ENCODE measurements at places on chromosomes 5 and 9.

DNA sequence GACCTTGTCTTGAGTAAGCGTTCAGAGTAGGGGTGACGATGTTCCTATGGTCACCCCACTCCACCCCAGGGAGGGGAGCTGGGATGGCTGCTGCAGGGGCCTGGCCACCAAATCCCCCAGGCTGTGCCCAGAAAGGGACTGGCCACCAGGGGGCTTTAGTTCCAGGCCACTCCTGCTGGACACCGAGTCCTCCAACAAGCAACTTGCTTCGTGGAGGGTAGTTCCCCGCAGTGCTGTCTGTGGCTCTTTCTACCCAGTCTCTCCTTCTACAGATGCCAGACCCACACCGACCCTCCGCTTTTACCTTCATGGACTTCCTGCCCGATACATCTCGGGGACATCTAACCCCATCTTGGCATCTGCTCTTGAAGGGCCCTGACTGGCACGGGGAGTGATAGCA lies 35.7 kb upstream of the GABRP start:
- DNase-seq = no peak

- DNase-seq = no peak
Observed at GRCh38 chr9:99828054-99828416, 6.3 kb downstream of the NR4A3 start.

DNA sequence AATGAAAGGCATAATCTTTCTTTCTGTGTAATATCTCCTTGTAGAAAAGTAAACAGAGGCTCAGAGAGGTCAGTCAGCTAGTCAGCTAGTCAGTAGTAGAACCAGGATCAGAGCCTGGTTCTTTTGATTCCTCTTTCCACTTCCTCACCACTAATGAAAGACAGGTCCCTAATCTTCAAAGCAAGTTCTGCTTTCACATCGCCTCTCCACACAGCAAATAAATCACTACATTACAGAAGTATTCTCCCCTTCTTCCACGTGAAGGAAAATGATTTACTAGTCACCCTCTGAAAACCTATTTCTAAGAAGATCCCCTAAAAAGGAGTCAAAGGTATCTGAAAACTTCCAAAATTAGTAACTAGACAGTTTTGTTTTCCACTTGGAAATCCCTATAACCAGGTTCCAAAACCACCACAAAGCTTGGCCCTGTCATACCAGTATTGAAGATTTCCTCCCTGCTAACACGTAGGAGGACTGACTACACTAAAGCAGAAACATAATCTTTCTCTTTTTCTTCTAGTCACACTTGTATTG lies 140.5 kb upstream of the TARS1 start:
- no peak for DNase-seq

DNA sequence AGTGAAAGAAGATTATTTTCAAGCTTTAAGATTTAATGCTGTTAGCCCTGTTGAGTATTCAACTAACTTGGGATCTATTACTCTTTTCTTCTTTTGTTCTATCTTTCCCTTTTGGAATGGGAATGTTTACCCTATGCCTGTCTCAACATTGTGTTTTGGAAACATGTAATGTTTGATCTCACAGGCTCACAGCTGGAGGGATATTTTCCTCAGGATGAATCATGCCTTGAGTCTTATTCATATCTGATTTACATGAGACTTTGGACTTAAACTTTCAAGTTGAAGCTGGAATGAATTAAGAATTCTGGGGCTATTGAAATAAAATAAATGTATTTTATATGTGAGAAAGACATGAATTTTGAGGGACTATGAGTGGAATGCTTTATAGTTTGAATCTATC lies 607.8 kb upstream of the PTGER4 start:
- peak; percentile 39 for DNase-seq

- DNase-seq = no peak
Observed at GRCh38 chr5:173246135-173246495, 11.1 kb upstream of the NKX2-5 start.

DNA sequence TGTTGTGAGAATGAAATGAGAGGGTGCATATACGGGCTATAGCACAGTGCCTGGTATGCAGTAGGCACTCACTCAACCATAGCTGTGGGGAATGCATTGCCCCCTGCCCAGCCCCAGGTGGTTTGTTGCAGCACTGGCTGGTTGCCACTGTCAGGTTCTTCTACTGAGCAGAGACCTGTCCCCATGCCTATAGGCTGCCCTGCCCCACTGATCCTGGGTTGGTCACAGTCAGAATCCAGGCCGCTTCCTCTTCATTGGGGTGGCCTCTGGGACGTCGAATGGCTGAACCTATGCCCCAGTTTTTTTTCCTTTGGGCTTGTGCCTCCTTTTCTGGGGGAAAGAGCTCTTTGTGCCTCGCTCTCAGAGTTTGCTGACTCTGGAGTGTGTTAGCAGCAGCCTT lies 74.6 kb downstream of the RGS3 start:
- no peak for DNase-seq

DNA sequence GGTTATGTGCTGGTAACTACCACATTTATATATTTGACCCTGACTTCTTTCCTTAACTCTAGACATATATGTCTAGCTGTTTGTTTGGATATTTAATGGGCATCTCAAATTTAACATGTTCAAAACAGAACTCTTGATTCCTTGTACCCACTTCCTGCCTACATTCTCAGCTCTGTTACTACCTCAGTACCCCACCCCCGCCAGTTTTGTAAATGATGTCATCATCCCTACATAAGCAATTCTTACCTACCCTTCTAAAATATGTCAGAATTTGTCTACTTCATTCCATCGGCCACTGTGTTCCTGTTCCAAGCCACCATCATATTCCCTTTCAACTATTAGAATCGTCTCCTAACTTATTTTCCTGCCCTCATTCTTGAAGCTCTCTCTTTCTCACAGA lies 4.8 kb downstream of the RAD50 start:
- DNase-seq = peak; percentile 64

DNA sequence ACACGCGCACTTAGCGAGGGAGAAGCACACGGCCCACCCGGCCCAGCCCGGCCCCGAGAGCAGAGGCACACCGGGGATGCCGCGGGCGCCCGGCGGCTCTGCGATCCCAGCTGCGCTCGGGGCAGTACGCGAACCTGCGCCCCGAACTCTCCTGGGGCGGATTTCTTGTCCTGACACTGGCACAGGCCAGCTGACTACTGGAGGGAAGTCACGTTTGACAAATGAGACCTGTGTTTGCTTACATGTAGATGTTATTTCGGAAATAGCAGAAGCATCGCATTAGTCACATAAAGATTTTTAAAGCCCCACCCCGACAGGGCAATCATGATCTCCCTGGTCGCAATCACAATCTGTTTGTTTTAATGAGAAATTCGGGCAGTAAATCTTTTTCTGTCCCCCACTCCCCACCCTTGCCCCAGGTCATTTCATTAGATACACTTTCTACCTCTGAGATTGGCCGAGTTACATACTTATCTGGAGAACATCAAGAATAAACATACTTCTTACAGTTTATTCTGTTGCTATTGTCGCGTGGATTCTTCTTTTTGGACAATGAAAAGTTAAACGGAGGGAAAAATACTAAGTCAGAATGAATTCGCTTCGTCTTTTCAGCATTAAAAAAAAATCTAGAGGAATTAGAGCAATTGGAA lies 518.9 kb downstream of the CTNND2 start:
- peak; percentile 9 for DNase-seq

DNA sequence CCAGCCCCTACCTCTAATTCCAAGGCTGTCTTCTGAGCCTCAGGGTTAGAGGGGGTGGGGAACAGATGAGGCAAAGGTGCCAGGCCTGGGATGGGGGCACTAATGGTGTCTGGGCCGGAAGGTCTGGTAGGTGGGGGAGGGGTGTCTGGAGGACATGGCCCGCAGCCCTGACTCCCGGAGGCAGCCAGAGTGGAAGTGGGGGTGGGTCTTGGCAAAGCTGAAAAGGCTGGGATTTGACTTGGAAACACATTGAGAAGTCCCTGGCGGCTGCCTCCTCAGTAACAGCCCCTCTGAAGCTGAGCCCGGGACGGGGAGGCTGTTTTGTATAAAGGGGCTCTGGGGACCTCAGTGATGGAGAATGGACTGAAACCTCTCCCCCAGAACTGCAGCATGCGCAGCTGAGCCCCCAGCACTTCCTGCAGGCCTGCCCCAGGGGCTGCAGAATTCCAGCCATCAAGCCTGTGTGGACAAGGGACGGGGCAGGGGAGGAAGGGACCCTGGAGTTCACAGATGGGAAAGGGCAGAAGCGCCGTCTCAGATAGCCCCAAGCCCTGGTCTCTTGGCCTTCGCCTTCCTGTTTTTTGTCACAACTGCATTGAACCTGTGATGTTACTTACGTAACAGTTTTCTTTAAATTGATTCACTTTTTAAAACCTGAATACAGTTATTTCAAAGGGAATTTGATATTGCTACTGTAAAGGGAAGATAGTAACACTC lies 49.3 kb upstream of the SYNPO start:
- no peak for DNase-seq

DNA sequence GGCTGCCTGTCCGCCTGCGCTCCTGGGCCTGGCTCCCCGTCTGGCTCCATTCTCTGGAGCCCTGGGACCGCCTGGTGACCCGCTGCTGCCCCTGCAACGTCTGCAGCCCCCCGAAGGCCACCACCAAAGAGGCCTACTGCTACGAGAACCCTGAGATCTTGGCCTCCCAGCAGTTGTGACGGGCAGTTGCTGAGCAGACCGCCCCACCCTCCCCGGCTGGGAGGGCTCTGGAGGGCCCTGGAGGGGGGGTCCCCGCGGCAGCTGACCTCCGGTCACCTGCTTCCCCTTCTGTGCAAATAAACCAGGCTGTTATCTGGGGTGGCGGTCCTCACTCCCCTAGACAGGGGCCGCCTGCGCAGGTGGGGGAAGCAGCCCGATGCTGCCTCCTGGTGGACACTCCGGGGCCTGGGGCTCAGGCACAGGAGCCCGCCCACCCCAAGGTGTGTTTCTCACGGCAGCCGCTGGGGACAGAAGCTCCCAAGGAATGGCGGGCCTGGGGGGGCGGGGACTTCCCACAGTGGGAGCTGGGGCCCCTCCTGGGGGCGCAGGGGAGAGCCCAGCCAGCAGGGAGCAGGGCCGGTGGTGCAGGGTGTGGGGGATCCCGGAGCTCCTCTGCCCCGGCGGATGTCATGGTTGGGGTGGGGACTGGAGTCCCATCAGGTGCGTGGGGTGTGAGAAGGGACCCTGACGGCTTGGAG lies 4.7 kb upstream of the TUBB4B start:
- peak; percentile 82 for DNase-seq

GRCh38 chr9:124834591-124834990 lies 18.7 kb upstream of the WDR38 start:
- peak; percentile 94 for DNase-seq

GRCh38 chr5:112445626-112446350 lies 26.7 kb upstream of the EPB41L4A start:
- DNase-seq = no peak

DNA sequence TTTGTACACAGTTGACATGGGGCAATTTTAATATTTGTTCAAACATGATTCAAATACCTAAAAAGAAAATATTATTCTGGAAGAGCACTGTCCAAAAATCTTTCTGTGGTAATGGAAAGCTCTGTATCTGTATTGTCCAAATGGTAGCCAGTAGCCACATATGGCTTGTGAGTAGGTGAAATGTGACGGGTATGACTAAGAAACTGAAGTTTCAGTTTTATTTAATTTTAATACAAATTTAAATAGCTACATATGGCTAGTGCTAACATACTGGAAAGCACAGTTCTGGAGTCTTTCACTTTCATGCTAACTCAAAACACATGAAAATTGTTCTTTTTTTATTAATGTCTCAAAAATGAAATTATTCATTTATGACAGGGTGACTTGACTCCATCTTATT lies 132.6 kb downstream of the PLK2 start:
- DNase-seq = no peak

- DNase-seq = peak; percentile 45
Observed at GRCh38 chr5:146340260-146341081, 1.8 kb downstream of the POU4F3 start.

- no peak for DNase-seq
Observed at GRCh38 chr5:36815871-36816270, 60.7 kb upstream of the NIPBL start.

DNA sequence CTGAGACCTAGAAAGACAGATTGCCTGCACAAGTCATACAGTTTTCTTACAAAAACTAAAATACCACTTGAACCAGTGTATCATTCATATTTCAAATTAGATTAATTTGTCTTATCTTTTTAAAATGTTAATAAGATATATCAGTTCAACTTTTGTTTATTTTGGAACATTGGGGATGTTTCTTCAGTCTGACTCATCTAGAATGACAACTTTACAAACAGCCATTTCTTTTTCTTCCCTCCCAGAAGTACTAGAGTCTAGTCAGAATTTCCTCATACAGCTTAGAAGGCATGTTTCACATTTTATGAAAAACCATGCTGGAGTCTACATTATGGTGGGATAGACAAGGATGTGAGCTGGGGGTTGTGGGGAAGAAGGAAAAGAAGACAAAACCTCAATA lies 262.5 kb downstream of the NFIB start:
- DNase-seq = no peak

- peak; percentile 67 for DNase-seq
Observed at GRCh38 chr5:1174122-1174936, 27.1 kb upstream of the SLC6A19 start.

GRCh38 chr5:168932400-168933189 lies 353.4 kb upstream of the PANK3 start:
- no peak for DNase-seq

DNA sequence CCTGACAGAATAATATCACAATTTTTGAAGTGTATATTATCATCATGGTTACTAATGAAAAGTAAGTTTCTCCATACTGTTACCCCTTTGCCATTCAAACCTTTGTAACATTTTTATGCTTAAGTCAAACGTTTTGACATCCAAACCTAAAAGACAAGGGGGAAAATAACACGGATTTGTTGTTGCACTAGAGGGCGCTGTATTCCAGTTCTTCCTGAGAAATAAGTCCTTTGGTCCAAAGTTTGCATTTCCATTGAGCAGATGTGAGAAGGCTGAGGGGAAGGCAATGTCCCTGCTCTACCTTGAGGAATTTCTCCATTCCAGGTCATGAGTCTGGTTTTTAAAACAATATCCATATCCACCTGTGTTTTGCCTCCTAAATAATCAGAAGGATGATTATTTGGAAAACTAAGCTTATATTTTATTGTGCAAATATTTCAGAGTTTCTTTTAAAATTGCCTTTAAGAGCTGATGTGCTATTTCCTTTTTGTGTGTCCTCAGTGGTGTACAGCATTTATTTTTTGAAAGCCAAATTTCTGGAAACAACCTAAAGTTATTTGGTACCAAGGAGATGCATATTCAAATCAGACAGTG lies 9.7 kb downstream of the LECT2 start:
- DNase-seq = peak; percentile 80

GRCh38 chr9:28378231-28378630 lies 805.0 kb upstream of the C9orf72 start:
- DNase-seq = no peak

GRCh38 chr5:159209438-159210209 lies at the start of gene RNF145:
Gene RNF145 (minus strand): TSS chr5:159209553. CDS start chr5:159203617, 5,936 bp downstream.
- peak; percentile 89 for DNase-seq

DNA sequence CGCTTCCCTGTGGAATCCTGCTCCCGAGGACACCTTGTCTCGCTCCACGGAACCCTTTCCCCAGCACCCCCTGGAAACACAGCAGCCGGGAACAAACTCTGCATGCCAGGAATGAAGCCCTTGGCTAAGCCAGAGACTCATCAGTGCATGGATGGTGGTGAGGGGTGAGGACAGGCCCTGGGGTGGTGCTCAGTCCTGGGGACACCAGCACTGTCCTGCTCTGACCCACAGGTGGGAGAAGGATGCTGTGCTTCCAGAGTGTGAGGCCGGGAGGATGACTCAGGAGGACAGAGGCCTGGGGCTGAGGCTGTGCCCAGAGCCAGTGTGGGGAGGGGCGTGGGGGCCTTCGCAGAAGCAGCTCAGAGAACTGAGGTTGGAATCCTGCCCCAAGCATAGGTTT lies 11.2 kb upstream of the EGR1 start:
- DNase-seq = no peak

Data from kidney tubule cell (primary cell).